Thoracic aorta (tissue), 2 donors: ENCODE measurements at places on chromosomes 12 and 14. TPM values are rescaled to one million over a fixed set of nuclear protein-coding genes. Genes with fewer than 3 reads are reported as not detected.

STAC3 gene
- 0.27 TPM for total RNA-seq

DACT1 gene
- total RNA-seq: 36.1 TPM

NPAS3 gene
- not detected for total RNA-seq

RNASE7 gene
- total RNA-seq: not detected

SLC4A8 gene
- 7.1 TPM for total RNA-seq

FSCB gene
- total RNA-seq: not detected

DNAJC22 gene
- total RNA-seq: 1.5 TPM
